Sigmoid colon (tissue), 7 donors: ENCODE measurements at places on chromosomes 2 and 18. TPM values are rescaled to one million over a fixed set of nuclear protein-coding genes. Genes with fewer than 3 reads are reported as not detected.

DNA sequence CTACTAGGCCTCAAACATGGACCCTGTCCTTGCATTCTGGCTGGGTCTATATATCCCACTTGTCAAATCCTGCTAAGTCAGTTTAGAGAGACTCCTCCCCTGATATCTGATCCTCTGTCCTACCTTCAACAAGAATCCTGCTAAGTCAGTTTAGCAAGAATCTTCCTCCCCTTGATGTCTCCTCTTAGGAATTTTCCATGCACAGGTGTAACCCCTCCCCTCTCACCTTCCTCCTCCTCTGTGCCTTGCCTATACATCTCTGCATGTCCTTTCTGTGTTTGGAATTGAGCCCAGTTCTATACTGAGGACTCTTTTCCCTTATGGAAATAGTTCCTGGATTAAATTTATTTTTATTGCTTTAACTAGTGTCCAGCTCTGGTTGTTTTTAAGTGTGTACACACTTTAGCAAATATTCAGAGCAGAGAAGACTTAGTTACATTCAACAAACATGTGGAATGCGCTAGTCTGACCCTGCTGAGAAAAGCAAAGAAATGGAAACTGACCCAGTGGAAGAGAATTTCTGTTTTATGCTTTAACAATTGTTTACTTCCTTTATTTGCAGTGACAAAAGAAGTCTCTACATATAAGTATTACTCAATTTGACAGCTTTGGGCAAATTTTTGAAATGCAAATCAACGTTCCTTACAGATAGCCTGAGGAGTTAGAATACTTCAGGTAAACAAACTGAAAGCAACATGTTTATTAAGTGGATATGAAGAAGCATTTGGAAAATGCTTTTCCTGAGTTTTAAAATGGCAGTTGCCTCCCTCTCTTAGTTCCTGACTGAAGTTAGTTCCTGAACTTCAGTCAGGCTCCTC is 80.6 kb downstream of the RIT2 start:
- no peaks in the 10 kb centered on the region for H3K27me3 ChIP-seq
- H3K4me1 ChIP-seq = no peaks in the 10 kb centered on the region
- H3K27ac ChIP-seq = no peak overlapping the region
- H3K36me3 ChIP-seq = no peaks in the 10 kb centered on the region

- H3K36me3 ChIP-seq = no peaks in the 10 kb centered on the region
- H3K27ac ChIP-seq = no peak overlapping the region
- H3K4me3 ChIP-seq = no peak overlapping the region
These were observed 9.7 kb upstream of the SERPINB12 start for GRCh38 chr18:63532471-63532870.

DNA sequence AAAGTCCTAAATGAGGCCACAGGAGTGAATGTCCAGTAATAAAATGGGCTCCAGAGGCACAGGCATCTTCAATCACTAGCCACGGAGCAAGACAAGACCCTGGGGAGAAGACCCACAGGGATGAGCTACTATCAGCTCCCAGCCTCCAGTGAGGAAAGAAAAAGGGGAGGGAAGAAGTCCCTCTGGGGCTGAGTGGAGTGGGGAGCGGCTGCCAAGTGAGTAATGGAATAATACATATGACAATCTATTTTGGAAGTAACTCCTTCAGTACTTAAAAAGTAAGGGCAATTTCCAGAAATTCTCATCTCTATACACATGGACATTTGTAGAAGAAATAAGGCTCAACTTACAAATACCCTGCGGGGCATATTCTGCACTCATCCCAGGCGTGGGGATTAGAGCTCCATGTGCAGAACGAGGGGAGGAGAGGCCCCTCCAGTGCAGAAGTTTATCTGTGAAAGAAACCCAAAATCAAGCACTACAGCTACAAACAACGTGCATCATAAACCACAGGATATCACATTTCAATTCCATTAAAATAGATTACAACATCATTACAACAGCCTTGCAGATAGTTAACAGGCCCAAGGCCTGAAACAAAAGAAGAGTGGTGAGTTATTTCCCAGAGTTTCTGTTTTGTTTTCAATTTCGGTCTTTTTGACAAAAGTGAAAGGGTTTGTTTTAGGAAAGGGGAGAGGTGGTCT is 84.9 kb downstream of the BCL11A start:
- H3K27me3 ChIP-seq = no peaks in the 10 kb centered on the region
- H3K27ac ChIP-seq = no peak overlapping the region
- no peak overlapping the region for H3K4me3 ChIP-seq
- peaks cover 13% of the 10 kb centered on the region for H3K4me1 ChIP-seq
- no peaks in the 10 kb centered on the region for H3K36me3 ChIP-seq

- H3K4me3 ChIP-seq = no peak overlapping the region
- no peak for DNase-seq
- no peaks in the 10 kb centered on the region for H3K27me3 ChIP-seq
- H3K36me3 ChIP-seq = no peaks in the 10 kb centered on the region
- no peak overlapping the region for H3K27ac ChIP-seq
- H3K4me1 ChIP-seq = no peaks in the 10 kb centered on the region
These were observed 325.5 kb downstream of the AGPS start for GRCh38 chr2:177717831-177718618.

DNA sequence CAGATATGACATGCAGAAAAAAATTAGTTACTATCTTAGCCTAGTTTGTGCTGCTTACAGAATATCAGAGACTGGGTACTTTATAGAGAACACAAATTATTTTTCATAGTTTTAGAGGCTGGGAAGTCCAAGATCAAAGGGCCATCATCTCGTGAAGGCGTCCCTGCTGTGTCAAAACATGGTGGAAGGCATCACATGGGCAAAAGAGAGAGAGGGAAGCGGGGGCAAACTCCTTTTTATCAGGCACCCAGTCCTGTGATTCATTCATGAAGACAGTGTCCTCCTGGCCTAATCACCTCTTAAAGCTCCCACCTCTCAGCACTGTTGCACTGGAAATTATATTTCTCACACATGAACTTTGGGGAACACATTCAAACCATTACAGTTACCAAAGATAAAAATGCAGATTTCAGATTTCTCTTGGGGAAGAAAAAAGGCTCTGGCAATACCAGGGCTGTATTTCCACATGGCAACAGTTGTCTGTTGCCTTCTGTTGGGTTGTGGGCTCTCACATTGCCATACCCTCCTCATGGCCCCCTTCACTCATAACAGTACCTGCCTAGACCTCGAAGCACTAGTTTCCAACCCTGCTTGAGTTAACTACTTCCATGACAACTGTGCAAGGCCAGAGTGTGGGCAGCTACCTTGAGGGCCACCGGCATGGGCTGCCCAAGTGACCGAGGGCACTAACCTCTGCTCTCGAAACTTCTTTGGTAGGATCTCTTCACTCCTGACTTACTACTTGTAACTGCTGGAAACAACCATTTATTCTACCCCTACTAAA is 2.7 kb upstream of the ACTR3 start:
- no peak for DNase-seq
- H3K4me1 ChIP-seq = no peaks in the 10 kb centered on the region
- H3K36me3 ChIP-seq = no peaks in the 10 kb centered on the region
- peak overlapping the region; percentile 2 for H3K27ac ChIP-seq
- no peak overlapping the region for H3K4me3 ChIP-seq

DNA sequence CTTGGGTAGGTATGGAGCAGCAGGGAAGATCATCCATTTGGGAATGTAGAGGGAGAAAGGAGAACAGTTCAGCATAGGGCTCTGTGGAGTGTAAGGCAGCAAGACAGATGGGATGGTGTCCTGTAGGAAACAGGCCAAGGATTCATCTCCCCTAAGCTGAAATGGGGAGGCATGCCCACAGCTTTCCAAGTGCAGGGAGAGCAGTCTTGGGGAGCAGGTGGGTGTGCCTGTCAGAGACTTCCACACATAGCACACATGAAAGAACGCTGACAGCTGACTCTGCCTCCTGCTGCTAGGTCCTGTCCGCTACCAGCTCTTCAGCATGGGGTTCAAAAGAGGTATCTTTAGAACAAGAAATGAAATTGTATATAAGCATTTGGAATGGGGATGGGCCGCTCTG is 9.0 kb downstream of the SETBP1 start:
- no peak for DNase-seq
- no peaks in the 10 kb centered on the region for H3K27me3 ChIP-seq
- H3K36me3 ChIP-seq = no peaks in the 10 kb centered on the region
- H3K4me3 ChIP-seq = no peak overlapping the region
- H3K27ac ChIP-seq = no peak overlapping the region

DNA sequence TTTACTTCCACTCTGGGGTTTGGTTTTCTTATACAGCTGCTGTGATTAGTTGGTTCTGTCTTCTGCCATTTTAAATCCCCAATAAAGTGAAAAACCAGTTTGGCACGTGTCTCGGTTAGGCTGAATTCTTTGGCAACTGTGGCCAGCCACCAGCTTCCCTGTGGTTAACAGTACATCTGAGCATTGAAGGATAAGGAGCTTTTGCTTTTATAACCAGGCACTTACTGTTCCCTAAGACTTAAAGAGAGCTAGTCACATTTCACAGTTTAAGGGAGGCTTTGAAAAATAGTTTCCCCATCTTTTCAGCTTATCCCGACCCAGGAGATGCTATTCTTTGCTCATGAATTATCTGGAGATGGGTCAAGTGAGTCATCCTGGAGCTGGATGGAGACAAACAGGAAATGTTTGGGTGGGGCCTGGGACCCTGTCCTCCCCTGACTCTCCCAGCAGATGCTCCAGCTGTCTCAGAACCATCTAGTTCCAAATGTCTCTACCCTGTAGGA is 57.3 kb upstream of the EML6 start:
- peak; percentile 89 for DNase-seq
- H3K27me3 ChIP-seq = no peaks in the 10 kb centered on the region
- H3K36me3 ChIP-seq = peaks cover 4% of the 10 kb centered on the region
- H3K4me1 ChIP-seq = peaks cover 56% of the 10 kb centered on the region
- H3K27ac ChIP-seq = peak overlapping the region; percentile 86

- no peaks in the 10 kb centered on the region for H3K27me3 ChIP-seq
- no peaks in the 10 kb centered on the region for H3K36me3 ChIP-seq
- H3K27ac ChIP-seq = no peak overlapping the region
- H3K4me3 ChIP-seq = no peak overlapping the region
- no peak for DNase-seq
- H3K4me1 ChIP-seq = no peaks in the 10 kb centered on the region
These were observed 63.3 kb downstream of the FAM228A start for GRCh38 chr2:24238158-24238557.

DNA sequence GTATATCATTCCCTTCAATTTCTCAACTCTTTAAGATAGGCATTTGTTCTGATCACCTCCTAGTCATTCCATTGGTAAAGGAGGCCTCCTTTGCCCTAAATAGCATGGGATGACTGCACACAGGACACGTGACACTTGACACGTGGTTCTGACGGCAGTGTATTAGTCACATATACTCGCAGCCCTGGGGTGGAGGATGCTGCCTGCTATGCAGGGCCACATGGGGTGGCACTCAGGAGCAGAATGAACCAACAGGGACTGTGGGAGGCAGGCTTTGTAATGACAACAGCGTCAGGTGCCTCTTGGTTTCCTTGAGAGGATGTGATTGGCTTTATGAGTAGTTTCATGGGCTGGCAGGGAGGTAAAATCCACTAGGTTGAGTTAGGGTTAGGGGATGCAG is 9.3 kb upstream of the KCNS3 start:
- H3K27me3 ChIP-seq = no peaks in the 10 kb centered on the region
- no peak for DNase-seq
- peaks cover 11% of the 10 kb centered on the region for H3K4me1 ChIP-seq
- H3K36me3 ChIP-seq = no peaks in the 10 kb centered on the region
- no peak overlapping the region for H3K4me3 ChIP-seq

DNA sequence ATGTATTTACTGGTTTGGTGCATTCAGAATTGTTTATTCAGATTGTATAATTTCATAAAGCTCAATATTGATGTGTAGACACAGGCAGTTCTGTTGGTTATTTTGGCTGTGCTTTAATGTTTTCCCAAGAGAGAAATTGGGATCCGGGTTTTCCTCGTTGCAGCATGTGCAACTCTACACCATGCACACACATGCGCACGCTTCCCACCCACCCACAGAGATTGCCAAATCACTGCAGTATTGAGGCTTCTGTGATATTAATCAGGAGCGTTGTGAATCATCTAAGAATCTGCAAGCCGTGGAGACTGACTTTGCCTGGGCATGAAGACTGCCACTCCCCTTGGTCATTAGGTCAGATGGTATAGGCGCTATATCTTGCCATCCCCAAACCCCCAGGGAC is 571.5 kb downstream of the SLC4A3 start:
- no peak for DNase-seq
- H3K4me3 ChIP-seq = no peak overlapping the region
- no peaks in the 10 kb centered on the region for H3K4me1 ChIP-seq
- no peaks in the 10 kb centered on the region for H3K27me3 ChIP-seq
- no peaks in the 10 kb centered on the region for H3K36me3 ChIP-seq
- H3K27ac ChIP-seq = no peak overlapping the region

GRCh38 chr2:8682719-8683667 is 1.1 kb downstream of the ID2 start:
- peak; percentile 74 for DNase-seq
- H3K27ac ChIP-seq = peak overlapping the region; percentile 90
- no peaks in the 10 kb centered on the region for H3K36me3 ChIP-seq
- peaks cover 25% of the 10 kb centered on the region for H3K4me1 ChIP-seq
- no peaks in the 10 kb centered on the region for H3K27me3 ChIP-seq
- peak overlapping the region; percentile 80 for H3K4me3 ChIP-seq

GRCh38 chr2:119367472-119368099 is 809 bp downstream of the DBI start:
- peaks cover 23% of the 10 kb centered on the region for H3K36me3 ChIP-seq
- DNase-seq = peak; percentile 75
- no peaks in the 10 kb centered on the region for H3K27me3 ChIP-seq
- H3K4me3 ChIP-seq = peak overlapping the region; percentile 79
- H3K27ac ChIP-seq = peak overlapping the region; percentile 88

GRCh38 chr18:44733069-44733753 is 52.5 kb downstream of the SETBP1 start:
- no peaks in the 10 kb centered on the region for H3K27me3 ChIP-seq
- DNase-seq = no peak
- no peak overlapping the region for H3K4me3 ChIP-seq

DNA sequence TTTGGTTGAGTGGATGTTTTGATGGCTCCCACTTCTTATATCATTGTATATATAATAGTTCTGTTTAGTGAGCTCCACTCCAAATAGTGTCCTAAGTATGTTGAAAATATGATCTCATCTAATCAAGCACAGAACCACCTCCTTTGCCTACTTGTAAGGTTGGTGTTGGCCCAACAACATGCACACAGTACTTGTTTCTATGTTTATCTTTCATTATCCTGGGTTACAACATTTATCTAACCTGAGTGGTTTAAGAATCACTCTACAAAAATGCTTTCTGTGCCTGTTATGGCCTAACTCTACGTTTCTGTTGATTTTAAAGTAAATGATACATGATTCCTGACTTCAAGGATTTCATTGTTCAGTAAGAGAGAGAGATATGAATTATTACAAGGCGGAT is 281.9 kb downstream of the FIGN start:
- H3K27ac ChIP-seq = no peak overlapping the region
- DNase-seq = no peak
- H3K4me3 ChIP-seq = no peak overlapping the region

The REG3A gene
- not detected for total RNA-seq

The RAMP1 gene
- total RNA-seq = 788 TPM

The CELF4 gene
- 1.9 TPM for total RNA-seq

The ZSWIM2 gene
- not detected for total RNA-seq

The LIPG gene
- under 0.01 TPM for total RNA-seq

The DRC1 gene
- total RNA-seq = 0.54 TPM

The RESP18 gene
- not detected for total RNA-seq

The ERICH2 gene
- not detected for total RNA-seq
